ENCODE measurements at places on chromosomes 5 and 9.

DNA sequence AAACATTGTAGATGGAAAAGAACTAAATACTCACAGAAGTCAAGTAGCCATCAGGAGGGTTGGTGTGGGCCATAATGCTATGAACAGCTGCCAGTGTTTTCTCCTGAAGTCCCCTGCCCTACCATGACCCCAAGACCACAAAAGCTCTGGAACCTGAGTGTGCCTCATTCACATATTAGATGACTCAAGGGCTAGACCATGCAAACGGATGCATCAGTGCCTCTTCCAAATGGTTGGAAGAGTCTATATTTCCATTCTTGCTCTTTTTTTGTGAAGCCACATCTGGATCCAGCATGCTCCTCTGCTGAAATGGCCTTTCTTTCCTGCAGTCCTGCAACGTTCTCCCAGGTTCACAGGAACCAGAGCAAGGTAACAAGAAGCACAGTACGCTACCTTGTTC, 136.6 kb upstream of the EPB41L4A start:
- no peak for DNase-seq

- no peak for DNase-seq
These were observed 54.5 kb downstream of the PDE4D start for GRCh38 chr5:59838989-59839388.

GRCh38 chr9:109537288-109537687, 39.2 kb upstream of the PTPN3 start:
- DNase-seq, result peak; percentile 5

GRCh38 chr5:5323551-5323950, 98.9 kb upstream of the ICE1 start:
- DNase-seq, result no peak

DNA sequence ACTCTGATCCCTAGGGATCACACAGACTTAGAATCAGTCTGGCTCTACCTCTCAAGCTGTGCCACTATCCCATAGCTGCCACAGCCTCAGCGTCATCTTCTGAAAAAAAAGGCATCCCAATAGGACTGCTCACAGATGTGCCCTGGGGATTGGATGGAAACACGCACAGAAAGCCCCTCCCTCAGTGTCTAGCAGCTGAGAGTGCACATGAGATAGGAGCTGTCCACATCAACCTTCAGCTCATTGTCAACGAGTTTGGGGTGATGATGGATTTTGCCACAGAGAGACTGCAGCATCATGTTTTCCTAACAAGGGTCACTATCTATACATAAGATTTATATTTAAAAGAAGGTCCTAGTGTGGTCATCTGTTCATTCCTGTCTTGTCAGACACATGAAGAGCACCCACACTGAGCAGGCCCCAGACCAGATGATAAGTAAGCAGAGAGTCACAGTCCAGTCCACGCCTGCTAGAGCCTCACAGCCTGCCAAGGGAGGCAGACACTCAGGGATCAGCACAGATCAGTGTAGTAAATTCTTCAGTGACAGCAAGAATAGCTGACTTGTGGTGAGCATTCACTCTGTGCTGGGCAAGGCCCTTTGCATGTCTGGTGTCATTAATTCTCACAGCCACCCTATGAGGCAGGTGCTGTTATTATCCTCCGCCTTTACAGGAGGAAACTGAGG, 25.8 kb downstream of the AFAP1L1 start:
- DNase-seq, result no peak

DNA sequence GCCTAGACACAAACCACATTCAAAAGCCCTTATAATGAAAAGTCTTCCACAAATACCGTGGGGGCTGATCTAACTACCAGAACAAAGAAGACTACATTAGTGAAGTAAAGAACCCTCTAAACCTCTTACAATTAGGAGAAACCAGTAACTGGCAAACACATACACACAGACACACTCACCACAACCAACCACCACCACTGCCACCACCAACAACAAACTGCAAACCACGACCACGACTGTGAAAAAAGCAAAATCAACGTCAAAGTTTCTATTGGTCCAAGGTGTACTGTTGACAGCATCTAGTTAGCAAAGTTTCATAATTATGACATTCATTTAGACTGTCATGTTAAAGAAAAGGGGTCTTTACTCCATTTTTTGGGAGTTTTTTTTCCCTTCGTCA, 2.7 kb downstream of the CDO1 start:
- DNase-seq, result no peak

DNA sequence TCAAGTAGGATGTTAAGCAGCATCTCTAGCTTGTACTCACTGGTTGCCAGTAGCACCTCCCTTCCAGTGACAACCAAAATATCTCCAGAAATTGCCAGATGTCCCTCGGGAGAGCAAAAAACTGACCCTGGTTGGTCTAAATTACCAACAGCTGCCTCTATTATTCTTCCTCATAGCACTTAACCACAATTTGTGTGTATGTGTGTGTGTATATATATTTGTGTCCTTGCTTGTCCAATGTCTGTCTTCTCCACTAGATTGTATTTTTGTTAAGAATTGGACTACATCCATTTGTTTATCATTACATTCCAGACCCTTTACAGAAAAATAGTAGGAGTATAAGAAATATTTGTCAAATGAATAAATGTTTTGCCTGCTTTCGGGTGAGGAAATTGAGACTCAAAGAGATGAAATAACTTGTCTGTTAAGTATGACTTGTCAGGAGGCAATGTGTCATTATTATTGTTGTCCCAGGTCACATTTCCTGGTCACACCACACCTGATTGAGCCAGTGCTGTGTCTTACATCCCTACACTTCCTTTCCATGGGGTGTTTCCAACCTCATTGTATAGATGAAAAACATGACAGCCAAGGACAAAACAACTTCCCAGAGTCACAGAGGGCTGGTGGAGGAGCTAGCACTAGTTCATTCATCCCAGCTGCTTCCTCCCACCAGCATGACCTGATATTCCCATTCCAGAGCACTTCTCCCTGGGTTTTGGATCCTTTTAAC, 11.4 kb upstream of the GRPEL2 start:
- DNase-seq, result no peak

GRCh38 chr9:77440057-77440456, 208.1 kb downstream of the GNA14 start:
- no peak for DNase-seq

DNA sequence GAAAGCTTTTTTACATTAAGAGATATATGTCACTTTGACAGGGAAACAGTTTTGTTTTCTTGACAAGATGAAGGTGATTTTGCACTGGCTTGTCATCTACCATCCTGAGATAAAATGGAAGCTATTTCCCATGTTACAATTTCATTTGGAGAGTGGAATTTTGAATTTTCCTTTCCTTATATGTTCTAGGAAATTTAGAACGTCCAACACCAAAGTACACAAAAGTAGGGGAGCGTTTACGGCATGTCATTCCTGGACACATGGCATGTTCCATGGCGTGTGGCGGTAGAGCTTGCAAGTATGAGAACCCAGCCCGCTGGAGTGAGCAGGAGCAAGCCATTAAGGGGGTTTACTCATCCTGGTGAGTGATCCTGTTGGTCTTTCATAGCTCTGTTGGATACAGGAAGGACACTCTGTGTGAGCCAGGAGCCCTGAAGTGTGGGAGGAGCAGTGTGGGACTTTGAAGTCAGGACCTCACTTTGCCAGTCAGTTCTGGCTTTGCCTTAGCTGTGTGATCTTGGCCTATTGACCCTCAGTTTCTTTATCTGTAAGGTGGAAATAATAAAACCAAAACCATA, 887 bp downstream of the PTPDC1 start:
- no peak for DNase-seq

DNA sequence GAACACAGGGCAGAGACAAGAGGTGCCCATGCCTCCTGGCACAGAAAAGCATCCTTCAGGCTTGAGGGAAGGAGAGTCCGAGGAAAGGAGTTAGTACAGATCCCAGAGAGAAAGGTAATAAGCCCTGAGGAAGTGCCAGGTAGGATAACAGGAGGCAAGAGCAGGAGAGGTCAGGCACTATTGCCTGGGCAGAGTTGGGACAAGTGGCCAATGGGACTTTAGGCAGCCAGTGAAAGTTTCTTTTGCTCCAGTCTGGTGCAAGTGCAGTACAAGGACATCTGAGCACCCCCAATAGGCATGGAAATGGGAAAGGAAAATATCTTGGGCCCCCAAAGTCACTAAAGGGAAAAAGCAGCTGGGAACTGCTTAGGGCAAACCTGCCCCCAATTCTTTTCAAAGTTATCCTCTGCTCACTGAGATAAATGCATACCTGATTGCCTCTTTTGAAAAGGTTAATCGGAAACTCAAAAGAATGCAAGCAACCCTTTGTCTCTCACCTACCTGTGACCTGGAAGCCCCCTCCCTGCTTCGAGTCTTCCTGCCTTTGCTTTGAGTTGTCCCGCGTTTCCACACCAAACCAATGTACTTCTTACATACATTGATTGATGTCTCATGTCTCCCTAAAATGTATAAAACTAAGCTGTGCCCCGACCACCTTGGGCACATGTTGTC, 46.5 kb downstream of the ELOVL7 start:
- no peak for DNase-seq

GRCh38 chr5:76062502-76063041, 20.6 kb upstream of the SV2C start:
- no peak for DNase-seq

GRCh38 chr5:45335978-45336377, 360.2 kb downstream of the HCN1 start:
- no peak for DNase-seq

DNA sequence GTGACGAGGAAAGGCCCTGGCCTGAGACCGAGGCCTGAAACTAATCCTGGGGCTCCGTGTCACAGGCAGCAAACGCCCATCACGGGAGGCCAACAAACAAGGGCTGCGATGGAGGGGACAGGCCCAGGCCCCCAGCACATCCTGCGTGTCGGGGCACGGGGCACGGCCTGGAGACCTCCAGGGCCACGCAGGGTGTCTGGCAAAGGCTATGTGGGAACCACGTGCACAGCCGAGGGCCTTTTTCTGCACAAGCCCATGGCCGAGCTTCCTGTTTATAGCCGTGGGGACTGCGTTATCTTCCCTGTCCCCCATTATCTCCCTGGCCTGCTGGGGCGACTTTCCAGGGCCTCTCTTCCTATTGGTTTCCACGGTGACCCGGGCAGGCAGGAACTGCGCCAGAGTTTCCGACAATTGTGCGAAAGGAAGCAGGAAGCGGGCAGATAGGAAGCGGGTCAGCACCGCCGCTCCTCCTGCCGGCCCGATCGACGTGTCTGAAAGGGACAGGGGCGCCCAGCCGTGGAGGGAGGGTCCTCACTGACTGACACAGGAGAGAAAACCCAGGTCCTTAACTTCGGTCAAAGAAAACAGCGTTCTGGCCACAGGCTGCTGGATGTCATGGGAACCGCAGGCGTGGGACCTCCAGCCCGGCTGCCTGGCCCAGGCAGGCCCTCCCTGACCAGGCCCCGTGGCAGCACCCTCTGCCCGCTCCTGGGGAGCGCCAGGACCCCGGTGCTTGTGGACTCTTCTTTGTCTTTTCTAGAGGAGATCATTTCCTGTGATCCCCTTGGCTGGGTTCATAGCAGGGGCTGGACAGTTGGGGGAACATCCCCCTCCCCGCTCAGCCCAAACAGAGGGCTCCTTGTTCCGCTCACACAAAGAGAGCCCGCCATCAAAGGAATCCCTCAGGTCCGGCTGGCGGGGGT, 29.1 kb upstream of the SEC16A start:
- DNase-seq, result no peak

- DNase-seq, result no peak
These were observed 27.6 kb downstream of the COL15A1 start for GRCh38 chr9:98971168-98971914.

GRCh38 chr5:56838409-56839039, 23.2 kb downstream of the MAP3K1 start:
- DNase-seq, result peak; percentile 65

GRCh38 chr9:5857928-5858327, 25.0 kb upstream of the ERMP1 start:
- DNase-seq, result no peak

- DNase-seq, result no peak
These were observed 142.8 kb downstream of the TMEM38B start for GRCh38 chr9:105836936-105837660.

GRCh38 chr9:3498691-3499090, 27.1 kb downstream of the RFX3 start:
- peak; percentile 91 for DNase-seq

DNA sequence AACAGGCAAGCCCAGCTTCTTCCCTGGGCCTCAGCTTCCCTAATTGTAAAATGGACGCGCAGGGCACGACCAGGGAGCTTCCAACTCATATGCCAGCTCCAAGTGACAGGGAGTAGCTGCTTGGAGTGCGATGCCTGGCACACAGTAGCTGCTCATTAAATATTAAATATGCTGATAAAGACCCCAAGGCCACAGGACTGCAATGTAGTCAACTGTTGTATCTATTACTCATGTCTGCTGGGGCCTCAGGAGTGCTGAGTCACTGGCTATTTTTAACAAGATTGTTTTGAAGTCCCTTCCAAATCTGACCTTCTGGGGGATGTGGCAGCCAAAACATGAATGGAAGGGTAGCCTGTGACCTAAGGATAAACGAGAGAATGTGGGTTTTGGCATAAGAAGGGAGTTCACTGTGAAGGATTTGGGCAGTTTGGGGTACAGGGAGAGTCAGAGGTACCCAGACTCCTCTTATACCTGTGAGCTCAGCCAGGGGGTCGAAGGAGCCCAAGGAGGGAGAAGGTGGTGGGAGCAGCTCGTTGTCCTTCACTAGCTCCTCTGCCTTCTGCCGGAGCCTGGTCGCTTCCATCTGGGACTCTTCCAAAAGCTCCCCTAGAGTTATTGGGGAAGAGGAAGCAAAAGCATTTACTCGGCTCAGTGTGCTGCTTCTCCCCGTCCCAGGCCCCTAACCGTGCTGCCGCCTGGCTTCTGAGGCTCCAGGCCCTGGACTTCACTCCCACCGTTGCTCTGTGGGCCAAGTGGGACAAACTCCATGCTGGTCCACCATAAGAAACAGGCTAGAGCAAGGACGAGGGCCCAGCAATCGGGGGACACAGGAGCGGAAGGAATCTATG, 17.5 kb downstream of the TNIP1 start:
- no peak for DNase-seq

- DNase-seq, result no peak
These were observed 25.1 kb downstream of the PRLR start for GRCh38 chr5:35205186-35205585.

- DNase-seq, result no peak
These were observed 616.6 kb downstream of the IRX1 start for GRCh38 chr5:4212071-4212739.

DNA sequence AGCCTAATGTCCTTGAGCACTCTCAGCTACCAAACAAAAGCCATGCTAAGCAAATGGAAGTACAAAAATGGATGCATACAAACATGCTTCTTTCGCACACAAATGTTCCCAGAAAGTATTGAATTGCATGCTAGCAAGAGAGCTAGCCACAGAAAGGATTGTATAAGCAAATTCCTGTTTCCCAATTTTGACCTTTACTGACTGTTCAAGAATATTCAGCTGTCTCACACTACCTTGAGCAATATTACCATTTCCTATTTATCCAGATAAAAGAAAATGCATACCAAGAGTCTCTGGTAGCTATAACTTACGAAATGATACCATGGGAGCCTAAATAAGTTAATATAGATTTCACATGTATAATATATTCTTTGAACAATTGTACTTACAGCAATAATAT, 264.6 kb downstream of the TMEM167A start:
- no peak for DNase-seq

Measured in NCI-H748 treated with DMSO at 0.1 percent for 48 hours (cell line).